ENCODE measurements at places on chromosomes 16 and 17.

- DNase-seq = no peak
Observed at GRCh38 chr17:30238387-30239088, 3.0 kb upstream of the SLC6A4 start.

GRCh38 chr16:87077750-87078127 is 239.5 kb downstream of the C16orf95 start:
- DNase-seq = no peak

GRCh38 chr17:53627511-53627910 is 195.2 kb upstream of the KIF2B start:
- peak; percentile 39 for DNase-seq

- DNase-seq = no peak
Observed at GRCh38 chr17:336110-337021, 16.2 kb downstream of the RPH3AL start.

DNA sequence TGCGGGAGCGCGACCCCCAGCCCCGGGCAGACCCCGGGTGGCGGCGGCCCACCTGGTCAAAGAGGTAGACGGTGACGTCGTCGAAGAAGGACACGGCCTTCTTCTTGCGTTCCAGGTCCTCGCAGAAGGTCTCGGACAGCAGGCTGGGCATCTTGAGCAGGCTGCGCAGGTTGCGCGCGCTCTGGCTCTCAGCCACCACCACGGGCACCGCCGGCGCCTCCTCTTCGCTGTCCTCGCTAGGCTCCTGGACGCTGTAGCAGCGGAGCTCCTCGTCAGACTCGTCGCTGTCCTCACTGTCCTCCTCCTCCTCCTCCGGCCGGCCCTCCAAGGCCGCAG is 45.2 kb upstream of the PVALEF start:
- DNase-seq = no peak

DNA sequence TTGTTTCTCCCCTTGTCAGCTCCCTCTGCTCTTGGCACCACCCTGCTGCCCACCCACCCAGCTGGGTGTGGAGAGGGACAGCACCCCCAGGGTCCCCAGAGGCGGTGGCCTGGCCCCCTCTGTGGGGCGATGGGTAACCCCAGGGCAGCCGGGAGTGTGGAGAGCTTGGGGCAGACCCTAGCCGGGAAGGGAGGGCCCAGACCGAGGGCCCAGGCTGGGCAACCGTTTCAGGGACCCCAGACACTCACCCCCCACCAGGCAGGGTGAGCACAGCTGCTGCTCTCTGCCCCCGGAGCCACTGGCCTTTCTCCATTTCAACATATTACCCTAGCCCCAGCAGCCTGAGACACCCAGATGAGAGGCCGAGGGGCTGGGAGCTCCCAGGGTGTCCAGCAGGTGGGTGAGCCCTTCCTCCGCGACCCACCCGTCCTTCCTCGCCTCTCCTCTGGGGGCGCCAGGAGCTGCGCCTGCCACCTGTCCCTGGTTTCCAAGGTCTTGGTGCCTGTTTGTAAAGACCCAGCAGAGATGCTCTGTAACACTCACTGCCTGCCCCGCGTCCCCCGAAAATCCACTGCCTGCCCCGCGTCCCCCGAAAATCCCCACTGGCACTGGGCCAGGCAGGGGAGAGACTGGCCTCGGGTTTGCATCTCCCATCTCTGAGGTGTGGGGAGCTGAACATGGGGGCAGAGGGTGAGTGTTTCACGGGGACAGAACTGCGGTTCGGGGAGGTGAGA is 45.4 kb downstream of the BAHCC1 start:
- no peak for DNase-seq

- DNase-seq = no peak
Observed at GRCh38 chr17:70121126-70121525, 46.1 kb downstream of the KCNJ16 start.

- peak; percentile 53 for DNase-seq
Observed at GRCh38 chr16:11251525-11252481, 4.2 kb downstream of the SOCS1 start.

- no peak for DNase-seq
Observed at GRCh38 chr16:55513616-55514015, 4.7 kb downstream of the LPCAT2 start.

GRCh38 chr17:14372905-14373613 is 72.2 kb downstream of the HS3ST3B1 start:
- no peak for DNase-seq

- DNase-seq = no peak
Observed at GRCh38 chr17:37744633-37744927, 279 bp downstream of the HNF1B start.

- DNase-seq = no peak
Observed at GRCh38 chr17:42780851-42781638, 635 bp downstream of the WNK4 start.

DNA sequence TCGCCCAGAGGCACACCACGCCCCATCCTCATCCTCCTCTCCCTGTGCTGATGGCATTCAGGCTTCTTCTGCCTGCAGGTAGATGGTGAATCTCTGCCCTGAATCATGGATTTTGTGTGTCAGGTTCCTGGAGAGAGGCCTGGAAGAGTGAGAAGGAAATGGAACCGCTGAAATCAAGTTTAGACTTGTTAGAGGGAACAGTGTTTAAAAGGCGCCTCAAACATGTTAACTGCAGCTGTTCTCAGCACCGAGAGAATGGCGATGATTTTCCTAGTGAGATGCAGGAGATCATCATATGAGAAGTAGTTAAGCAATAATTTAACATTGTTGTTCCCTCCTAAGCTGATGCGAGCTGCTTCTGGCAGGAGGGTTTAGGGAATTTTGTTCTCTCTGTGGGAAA is 744.4 kb upstream of the EEF2KMT start:
- no peak for DNase-seq

DNA sequence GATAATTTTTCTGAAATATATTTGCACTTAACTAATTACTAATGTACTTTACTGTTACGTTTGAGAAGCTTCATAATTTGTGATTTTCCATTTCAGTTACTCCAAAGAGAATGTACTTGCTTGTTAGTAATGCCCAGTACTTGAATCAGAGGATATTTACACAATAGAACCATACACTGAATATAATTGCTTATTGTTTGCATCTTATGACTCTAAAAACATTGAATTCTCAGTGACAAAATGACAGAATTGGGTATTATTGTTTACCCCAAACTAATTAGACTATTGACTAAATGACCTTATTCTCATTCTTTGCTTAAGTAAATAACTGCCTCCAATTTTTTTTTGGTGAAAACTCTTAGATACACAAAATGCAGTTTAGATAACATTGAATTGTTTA is 8.9 kb downstream of the CCP110 start:
- no peak for DNase-seq

GRCh38 chr17:47998044-47998443 is 27.1 kb downstream of the CDK5RAP3 start:
- DNase-seq = no peak

GRCh38 chr16:20901068-20901435 is 481 bp downstream of the LYRM1 start:
- no peak for DNase-seq

- no peak for DNase-seq
Observed at GRCh38 chr17:67440277-67441051, 63.4 kb downstream of the PITPNC1 start.

DNA sequence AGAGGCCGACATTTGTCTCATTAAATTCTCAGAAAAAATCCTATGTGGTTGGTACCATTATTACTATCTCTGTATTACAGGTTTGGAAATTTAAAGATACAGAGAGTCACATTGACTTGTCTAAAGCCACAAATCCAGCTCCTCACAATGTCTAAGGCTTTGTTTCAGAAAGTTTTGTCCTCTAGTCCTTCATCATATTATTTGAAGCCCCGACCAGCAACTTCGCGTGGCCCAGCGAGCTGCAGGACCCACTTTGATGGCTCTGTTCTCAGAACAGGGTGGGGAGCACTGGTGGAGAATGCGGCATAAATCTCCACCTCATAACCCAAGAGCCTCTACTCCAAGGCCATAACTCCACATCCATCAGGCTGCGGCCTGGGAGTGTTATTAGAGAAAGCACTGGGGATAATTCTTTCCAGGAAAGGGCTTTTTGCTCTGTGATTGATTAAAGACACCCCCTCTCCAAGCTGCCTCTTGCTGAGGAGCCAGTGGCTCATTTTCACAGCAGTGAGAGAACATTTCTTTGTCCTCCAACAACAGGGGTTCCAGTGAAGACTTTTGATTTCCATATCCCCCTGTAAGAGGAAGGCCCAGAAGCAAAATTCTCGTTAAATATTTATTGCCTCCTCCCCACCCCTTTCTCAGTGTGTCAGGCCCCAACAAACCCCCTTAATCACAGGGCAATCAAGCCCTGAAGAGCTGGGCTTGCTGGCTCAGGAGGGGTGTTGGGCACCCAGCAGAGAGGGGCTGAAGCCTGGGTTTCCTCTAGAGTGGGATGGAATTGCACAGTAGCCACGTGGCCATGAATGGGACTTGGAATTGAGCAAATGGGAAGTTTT is 113.7 kb upstream of the CDH11 start:
- no peak for DNase-seq

DNA sequence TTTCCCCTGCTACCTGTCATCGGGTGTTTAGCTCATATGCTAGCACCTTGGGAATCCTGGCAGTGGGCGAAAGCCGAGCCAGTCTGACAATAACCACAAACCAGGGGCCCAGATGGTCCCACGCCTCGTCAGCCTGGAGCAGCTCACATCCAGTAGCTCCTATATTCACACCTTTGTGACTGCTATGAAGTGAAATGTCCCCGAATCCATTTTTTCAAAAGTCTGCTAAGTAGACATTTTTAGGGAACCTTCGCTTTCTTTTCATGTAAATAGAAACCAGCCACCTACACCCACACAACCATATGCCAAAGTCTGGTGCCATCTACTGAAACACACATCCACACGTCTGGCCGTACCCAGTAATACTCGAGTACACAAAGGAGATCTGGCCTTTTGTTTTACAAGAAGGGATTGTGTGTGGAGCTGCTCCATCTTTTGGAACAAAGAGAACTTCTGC is 176.8 kb downstream of the SLC39A11 start:
- DNase-seq = no peak

DNA sequence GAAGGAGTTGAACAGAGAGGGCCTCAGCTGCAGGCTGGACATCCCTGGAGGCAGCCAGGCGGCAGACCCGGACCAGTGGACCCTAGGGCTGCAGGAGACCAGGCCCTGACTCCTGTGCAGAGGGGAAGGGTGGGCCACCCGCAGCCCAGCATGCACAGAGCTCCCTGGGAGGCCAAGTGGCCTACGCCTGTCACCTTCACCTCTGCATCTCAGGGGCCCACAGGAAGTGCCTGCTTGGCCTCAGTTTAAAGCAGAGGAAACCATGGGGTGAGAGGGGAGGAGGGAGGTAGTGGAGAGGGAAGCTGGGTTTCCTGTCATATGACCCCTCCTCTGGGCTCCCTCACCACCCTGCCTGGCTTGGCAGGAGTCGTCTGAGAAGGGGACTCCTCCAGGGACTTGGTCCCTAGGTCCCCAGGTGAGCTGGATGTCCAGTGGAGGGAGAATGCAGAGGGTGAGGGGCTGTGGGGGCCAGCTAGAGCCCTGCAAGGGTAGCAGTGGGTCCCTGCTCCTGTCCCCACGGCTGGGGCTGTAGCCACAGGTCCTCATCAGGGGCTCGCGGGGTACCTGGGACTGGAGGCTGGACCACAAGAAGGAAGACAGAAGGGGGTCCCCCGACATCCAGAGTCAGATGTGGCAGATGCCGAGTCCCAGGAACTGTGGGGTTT is at the start of gene TMC8:
TMC8 (plus strand) TSS at position 335 of the 665 bp plus-strand sequence. CDS start 818 bp downstream, outside the sequence.
- DNase-seq = no peak

- peak; percentile 45 for DNase-seq
Observed at GRCh38 chr16:88737298-88738150, 31.2 kb downstream of the CTU2 start.

DNA sequence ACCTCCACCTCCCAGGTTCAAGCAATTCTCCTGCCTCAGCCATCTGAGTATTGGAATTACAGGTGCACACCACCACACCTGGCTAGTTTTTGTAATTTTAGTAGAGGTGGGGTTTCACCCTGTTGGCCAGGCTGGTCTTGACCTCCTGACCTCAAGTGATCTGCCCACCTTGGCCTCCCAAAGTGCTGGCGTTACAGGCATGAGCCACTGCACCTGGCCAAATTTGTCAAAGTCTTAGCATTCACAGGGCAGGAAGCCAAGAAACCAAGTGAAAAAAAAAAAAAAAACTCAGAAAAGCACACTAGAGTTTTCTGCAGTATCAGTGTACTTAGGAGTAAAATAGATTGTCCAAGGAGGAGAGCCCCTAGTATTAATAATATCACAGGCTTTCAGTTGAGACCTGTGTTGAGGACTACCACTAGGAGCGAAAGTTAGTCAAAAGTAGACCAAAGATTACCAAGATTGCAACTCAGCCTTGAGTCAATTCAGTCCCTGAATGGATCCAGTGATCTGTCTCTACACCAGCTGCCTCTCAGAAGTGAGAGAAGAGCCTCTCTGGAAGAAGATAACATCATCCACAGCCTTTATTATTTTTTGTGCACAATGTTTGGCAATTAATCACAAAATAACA is 159.7 kb downstream of the CEP112 start:
- no peak for DNase-seq

- no peak for DNase-seq
Observed at GRCh38 chr16:16131659-16132058, 91.6 kb downstream of the ABCC6 start.

DNA sequence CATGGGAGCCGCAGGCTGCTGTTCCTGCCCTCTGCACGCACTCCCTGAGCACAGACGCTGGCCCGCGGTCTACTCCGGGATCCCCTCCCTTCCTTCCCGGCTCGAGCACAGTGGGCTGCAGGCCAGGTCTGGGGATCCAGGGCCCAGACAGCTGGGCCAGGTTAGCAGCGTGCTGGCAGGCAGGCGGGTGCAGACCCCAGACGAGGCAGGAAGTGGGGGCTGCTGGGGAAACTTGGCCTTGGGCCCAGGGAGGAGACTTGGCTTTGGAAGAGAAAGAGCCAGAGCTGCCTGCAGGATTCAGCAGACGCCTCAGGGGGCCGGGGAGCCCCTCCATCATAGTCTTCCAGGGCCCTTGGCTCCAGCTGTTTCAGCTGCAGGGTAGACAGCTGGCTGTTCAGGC is 30.2 kb upstream of the ABCC3 start:
- peak; percentile 45 for DNase-seq

GRCh38 chr17:17781591-17782496 is 54.9 kb downstream of the SREBF1 start:
- DNase-seq = peak; percentile 14

DNA sequence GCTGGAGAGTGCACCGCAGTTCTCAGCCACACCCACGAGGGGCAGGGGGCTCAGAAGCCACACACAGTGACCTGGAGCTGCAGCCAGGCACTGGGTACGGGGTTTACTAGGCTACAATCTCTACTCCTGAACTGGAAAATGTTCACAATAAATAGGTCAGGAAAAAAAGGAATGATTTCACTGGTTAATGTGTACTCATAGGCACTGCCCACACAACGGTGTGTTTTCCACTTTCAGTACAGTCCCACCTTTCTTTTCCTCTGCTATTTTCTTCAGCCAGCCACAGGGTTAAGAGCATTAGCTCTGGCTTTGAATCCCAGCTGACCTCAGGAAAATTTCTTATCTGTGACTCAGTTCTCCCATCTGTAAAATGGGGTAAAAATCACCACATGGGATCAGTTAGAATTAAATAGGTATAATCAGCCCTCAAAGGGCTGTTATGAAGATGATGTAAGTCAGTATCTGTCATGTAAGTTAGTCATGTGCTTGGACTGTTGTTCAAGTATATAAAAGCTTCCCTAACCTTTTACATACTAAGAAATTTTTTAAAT is 35.7 kb downstream of the ZCCHC14 start:
- DNase-seq = no peak
